Effector memory CD4-positive, alpha-beta T cell (primary cell): ENCODE measurements at places on chromosomes 6 and 20.
A peak's percentile ranks its signal among the peaks of the same experiment; 100 is the strongest.

- no peak for DNase-seq
These were observed 54.2 kb downstream of the RAB44 start for GRCh38 chr6:36751833-36752186.

DNA sequence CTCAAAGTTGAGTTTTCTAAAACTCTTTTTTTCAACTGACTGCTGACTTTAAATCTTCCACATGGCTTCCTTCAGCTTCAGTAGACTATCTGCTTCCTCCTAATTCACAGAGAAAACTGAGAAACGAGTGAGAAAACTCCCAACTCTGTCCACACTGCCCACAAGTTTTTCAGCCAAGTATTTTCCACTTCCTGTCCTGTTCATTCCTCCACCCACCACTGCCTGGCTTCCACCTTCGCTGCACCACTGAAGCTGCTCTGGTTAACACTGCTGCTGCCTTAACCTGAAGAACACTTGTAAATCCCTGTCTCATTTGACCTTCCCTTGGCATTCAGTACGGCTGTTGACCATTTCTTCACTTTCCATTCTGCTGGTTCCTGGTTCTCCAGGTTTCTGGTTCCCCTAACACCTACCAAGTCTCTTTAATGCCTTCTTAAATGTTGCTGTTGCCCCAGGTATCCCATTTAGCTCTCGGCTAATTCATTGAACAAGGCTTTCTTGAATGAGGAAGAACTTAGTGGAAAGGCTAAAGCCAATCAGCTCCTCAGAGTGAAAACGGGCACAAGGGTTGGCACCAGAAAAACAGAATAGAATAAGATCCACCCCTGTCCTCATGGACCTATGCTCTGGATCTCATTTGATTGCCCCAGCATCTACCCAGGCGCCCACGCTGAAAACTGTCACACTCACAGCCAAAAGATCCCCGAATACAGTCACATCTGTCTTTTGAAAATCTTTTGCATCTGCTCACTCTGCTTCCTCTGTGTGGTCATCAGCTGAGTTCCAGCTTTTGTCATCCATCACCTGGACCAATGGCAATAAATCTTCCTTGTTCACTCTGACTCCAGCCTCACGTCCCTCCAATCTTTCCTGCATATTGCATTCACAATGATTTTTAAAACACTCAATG is 104.4 kb upstream of the TAB2 start:
- DNase-seq, result no peak

GRCh38 chr20:58547623-58548475 is 32.6 kb upstream of the APCDD1L start:
- DNase-seq, result no peak

GRCh38 chr6:125793280-125793679 is 2.5 kb downstream of the NCOA7 start:
- DNase-seq, result no peak

GRCh38 chr6:109453594-109454495 is 1.7 kb downstream of the MICAL1 start:
- DNase-seq, result no peak

DNA sequence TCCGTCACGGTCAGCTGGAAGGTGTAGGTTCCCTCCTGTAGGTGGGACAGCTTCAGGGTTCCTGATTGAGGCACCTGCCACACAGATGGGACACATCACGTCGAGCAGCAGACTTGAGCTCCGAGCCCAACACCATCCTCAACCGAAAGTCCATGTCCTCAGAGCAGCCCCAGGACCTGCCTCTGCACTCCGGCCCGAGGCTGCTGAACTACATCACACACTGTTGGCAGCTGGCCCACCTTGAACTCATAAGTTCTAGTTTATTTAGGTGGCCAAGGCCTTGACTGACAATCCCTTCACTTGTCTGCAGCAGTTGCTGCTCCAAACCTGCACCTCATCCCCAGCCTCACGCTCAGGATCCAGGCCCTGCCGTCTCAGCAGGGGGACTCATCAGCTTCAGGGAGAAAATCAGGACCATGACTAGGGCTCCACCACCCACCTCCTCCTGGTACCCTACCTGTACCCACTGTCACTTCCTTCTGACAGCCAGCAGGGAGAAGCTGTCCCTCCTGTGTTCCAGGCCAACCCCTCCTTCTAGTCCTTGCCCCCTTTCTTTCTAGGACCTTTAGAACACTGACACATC is 21.0 kb downstream of the LRP11 start:
- no peak for DNase-seq

DNA sequence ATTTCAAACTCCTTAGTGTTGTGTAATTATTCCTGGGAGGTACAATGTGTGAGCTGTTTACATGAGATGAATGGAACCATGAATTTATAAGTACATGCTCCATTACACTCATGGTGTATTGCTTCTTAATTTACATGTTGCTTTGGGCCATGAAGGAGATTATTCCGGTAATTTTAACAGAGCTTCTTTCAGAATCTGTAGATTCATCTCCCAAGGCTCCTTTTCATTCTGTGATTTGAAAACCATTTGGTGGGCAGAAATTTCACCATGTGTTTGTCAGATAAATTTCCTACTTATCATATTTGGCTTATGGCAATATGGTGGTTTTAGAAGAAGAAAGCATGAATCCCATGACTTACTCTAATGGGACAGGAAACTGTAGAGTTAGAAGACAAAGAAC is 421.6 kb upstream of the EYS start:
- DNase-seq, result no peak

DNA sequence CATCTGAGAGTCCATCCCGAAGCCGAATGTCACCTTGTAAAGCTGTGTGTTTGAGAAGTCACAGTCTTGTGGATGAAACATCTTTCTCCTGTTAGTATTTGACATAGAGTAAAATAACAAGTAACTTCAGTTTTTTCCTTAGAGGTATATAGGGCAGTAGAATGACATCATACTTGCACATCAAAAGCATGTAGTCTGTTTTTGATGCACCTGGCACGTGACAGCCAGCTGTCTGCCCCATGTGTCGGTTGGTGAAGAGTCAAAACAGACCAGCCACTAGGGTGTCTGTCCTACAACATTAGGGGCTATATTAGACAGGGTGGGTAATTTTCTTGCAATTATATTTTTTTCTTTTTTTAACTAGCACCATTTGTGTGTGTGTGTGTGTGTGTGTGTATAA is 70.2 kb downstream of the SNX9 start:
- peak; percentile 28 for DNase-seq
